ENCODE measurements at places on chromosomes 1 and 21.

DNA sequence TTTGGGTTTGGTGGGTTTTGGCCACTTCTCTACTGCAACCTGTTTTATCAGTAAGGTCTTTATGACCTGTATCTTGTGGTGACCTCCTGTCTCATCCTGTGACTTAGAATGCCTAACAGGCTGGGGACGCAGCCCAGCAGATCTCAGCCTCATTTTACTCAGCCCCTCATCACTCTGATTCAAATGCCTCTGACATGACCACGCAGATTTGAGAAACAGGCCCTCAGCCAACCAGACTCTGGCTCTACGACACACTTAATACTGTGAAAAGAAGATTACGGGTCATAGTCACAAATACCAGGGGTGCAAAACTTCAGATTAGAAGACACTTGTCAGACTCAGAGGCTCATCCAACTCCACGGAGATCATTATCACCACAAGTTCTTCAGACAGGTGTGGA, 28.3 kb upstream of the KIF26B start:
- DNase-seq = no peak

DNA sequence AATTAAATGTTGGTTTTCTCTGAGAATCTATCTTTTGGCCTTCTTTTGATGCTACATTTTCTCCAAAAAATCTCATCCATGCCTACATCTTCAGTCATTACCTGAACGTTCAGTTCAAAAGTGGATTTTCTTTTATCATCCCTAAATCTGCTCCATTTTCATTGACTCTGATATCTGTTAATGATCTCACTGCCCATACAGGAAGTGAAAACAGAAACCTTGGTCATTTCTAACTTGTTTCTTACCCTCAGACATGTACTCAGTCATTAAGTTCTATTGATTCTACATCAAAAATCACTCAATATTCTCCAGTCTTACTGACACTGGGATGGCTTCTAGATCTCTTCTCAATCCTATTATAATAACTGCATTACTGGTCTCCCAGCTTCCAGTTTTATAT, 22.7 kb downstream of the PRKACB start:
- no peak for DNase-seq

DNA sequence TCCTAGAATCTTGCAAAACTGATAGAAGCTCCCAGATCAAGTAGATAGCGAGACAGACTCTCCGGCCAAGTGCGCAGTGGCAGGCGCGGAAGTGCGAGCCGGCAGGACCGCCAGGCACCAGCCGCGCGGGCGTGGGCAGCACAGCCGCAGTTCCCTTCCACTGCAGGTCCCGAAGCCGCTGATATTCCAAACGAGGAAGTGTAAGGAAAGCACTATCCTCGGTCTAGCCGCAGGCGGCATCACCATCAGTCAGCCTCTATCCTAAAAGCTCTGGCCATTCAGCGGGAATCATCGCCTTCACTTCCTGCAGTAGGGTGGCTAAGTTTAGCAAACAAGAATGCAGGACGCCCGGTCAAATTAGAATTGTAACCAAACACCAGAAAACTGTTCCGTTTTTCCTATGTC, 710 bp downstream of the GLRX2 start:
- DNase-seq = no peak

- DNase-seq = peak; percentile 70
Measured at GRCh38 chr1:212455803-212456528, 23.2 kb downstream of the NENF start.

- no peak for DNase-seq
Measured at GRCh38 chr21:32554832-32555638, 30.3 kb downstream of the TCP10L start.

- DNase-seq = no peak
Measured at GRCh38 chr21:37380349-37381323, 14.1 kb downstream of the DYRK1A start.

GRCh38 chr1:182226618-182227017, 165.0 kb downstream of the GLUL start:
- DNase-seq = no peak

DNA sequence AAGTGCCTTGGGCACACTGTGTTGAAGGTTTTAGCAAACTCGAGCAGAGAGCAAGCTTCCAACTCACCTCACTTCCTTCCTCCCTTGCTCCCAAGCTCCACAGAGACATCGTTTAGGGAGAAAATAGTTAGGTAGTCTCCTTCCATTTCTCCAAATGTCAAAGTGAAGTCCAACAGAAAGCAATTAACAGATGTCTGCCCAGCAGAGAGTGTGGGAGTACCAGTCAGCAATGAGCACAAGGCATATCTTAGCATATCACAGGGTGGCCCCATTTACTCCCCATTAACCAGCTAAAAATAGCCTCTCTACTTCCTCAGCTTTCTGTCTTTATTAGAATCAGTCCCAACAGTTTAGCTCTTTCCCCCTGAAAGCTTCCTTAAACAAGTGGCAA, 334.2 kb upstream of the CAMK1G start:
- DNase-seq = no peak

DNA sequence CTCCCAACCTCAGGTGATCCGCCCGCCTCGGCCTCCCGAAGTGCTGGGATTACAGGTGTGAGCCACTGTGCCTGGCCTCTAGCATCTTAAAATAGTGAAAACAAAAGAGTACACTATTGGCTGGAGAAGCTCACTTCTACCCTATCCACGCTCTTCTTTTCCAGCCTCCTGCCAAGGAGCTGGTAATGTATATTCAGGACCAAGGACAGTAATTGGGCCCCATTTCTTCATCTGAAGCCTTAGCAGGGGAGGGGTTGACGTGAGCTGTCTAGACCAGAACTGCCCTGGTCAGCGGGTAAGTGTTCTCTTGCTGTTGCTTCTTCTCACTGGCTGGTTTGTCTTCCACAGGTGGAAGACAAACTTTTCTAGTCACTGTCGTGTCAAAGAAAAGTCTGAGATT, 70.2 kb downstream of the DNM3 start:
- no peak for DNase-seq

DNA sequence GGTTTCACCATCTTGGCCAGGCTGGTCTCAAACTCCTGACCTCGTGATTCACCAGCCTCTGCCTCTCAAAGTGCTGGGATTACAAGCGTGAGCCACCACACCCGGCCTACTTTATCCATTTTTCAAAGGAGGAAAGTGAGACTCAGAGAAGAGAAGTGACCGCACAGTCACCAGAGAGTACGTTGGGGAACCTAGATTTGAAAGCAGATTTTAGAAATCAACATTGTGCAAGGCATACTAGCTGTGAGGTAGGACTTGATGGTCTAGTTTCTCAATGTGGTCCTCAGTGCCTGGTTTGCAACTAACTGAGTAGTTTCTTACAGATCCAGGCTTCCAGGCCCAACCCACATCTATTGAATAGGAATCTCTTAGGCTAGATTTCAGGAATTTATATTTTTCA, 1.7 kb upstream of the PRCC start:
- DNase-seq = no peak

DNA sequence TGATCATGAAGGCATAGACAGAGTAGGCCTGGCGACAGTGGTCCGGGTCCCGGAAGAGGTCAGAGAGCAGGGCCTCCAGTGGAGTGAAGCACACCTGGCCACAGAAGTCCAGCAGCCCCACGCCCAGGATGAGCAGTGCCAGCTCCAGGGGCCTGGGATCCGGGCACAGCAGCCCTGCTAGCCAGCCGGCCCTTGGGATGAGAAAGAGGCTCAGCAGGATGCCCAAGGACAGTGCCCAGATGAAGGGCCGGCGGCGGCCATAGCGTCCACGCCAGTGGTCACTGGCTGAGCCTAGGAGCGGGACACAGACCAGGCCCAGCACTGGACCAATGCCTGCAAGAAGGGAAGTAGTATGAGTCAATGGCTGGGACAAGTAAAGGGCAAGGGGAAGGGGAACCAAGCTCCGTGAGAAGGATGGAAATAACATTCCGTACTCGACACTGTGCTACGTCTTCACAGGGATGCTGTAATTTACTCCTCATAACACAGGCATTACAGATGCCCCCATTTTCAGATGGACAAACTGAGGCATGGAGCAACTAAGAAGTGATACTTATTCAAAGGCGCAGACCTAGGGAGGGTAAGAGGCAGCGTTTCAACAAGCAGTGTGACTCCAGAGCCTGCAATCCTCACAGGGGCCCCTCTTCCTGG, 16.9 kb downstream of the SLC45A3 start:
- DNase-seq = no peak

DNA sequence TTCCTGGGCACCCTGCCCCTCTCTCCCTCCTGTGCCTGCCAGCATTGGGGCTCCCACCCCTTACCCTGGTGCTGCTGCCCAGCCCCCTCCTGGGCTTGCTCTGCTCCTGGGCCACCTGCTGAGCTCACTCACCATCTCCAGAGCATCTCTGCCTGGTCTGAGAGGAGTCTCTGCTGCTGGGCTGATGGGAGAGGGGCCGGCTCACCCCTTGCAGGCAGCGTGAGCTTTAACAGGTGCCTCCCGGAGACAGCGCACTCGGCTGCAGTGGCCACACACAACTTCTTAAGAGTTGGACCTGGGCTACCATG, 721.7 kb downstream of the MATN1 start:
- DNase-seq = no peak

DNA sequence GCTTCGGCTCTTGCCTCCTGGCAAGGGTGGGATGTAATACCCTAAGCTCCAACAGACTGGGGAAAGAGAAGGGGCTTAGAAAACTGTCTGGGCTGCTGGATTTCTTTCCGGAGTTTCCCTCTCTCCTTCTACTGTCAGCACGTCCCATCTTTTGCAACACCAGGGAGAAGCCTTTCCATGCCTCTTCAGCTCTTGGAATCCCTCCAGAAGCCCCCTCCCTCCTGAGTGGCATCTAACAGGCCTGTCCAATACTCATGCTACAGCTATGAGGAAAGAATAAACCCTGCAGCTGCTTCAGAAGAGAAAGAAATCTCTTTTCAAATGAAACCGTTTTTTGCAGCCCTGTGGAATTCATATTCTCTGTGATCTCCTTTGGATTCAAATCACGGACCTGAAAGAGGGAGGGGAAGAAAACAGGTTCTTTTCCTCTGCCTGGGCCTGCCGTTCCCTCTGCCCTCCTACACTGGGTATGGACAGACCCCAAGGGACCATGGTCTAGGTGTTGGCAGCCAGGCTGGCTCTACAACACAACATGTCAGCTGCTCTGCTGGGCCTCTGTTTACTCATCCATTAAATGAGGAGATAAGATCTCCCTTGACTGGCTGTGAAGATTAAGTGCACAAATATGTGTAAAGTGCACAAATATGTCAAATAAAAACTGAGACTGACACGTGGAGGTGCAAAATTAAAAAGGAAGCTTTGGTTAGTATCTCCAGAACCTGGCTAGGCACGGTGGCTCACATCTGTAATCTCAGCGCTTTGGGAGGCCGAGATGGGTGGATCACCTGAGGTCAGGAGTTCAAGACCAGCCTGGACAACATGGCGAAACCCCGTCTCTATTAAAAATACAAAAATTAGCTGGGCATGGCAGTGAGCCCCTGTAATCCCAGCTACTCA, 6.0 kb upstream of the CAPN2 start:
- DNase-seq = no peak

- DNase-seq = no peak
Measured at GRCh38 chr1:66413838-66414175, 120.1 kb upstream of the SGIP1 start.

DNA sequence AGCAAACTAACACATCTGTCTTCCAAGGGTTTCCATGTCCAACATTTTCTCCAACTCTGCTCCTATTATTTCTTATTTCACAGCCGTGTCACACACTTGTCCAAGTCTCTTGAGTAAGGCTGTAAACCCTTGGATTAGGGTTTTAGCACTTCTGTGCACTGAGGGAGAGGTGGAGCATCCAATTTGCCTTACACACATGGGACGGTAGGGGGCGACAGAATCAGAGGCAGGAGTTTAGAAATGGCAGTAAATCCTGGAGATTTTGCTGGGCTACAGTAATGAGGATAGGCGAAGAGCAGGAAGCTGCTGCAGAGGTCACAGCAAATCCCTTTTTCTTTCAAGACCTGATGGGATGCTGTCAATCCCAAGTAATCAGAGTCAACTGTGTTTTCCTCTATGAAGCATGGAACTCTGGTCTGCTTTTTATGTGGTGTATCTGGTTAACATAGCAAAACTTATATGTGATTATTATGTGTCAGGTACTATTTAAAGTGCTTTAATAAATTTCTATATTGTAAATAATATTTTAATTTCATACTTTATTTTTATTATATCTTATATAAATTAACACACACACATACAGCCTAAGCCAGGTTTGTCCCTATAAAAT, 15.4 kb upstream of the LCE5A start:
- no peak for DNase-seq

DNA sequence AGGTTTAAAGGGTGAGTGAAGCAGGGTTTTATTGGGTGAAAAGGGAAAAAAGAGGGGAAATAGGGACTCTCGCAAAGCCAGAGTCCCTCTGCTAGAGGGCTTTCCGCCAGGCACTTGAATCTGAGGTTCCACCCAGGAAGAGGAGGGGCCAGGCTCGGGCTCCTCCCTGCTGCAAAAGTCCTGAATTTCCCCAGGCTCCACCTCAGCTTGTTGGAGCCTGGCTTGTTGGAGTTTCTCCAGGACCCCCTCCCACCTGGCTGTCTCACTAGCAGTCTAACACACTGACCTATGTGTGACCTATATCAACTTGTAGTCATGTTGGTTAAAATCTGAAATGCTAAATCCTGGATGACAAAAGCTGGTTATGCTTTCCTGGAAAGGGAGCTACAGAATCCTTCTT, 25.5 kb downstream of the GBP2 start:
- no peak for DNase-seq

DNA sequence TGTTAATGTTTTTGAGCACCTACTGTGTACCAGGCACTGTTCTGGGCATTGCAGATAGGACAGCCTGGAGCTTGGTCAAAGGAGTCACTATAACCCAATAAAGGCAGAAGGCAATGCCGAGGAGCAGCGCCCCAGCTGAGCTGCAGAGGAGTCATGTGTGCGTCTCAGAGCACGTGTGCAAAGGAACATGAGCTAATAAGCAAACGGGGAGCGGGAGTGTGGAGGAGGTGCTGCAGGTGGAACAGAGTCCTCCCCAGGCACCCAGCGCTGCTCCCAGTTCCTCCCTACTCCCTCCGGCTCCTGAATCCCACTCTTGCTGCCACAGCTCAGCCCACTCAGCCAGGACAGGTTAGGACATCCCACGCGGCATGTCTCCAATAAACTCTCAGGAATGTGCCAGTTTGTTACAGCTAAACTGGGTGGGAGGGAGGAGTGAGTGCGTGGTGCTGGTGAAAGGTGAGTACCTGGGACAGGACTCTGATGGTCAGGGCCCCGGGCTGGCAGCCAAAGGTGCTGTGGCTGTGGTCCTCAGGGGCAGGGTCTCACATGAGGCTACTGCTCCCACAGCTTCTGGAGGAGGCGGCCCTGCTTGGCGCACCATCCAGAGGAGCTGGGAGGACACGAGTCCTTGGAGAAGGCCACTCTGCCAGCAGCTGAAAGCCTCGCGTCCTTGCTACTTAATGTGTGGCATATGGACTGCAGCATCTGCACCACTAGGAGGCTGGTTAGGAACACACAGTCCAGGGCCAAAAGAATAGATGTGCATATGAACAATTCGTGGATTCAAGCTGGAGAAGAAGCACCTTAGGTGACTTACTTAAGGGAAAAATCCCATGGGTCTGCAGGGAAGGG, 52.3 kb downstream of the GRIK3 start:
- no peak for DNase-seq

DNA sequence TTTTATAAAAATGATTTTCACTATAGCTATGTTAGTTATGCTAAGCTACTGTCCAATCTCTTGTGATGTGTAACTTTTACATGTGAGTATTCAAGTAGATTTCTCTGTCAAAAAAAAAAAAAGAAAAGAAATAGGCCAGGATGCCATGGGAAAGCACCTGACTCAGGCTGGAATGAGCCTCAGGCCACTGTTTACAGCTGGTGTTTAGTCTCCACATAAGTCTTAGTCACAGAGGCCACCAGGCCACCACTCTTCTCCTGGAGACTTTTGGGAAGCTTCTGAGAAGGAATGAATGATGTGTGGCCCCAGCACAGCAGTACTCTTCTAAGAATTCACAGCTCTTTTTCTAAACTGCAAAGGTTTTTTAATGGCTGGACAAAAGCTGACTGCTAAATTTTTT, 48.9 kb downstream of the CHML start:
- no peak for DNase-seq

All from thoracic aorta (tissue), 2 donors.